ENCODE measurements at places on chromosomes 5 and 9.

DNA sequence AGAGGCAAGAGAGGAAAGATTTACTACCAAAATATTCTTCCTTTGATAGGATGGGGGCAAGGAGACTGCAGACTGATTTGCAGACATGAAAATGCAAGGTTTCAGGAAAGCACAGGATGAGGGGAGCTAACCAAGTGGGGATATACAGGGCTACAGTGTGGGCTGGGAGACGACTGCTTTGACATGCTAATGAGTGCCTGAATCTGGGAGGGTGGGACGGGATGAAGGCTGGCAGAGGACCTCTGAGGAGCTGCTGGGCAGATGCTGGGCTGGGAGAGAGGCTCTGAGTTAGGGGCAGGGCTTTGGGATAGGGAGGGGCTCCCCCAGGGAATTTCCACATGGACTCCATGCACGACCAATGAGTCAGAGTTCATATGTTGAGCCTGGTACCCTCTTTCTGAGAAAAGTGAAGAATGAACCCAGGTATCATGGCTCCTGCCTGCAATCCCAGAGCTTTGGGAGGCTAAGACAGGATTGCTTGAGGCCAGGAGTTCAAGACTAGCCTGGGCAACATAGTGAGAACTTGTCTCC is 4.9 kb upstream of the CPLX2 start:
- DNase-seq, result no peak

GRCh38 chr9:103803245-103803644 is 290.9 kb upstream of the SMC2 start:
- DNase-seq, result no peak

- no peak for DNase-seq
These were observed 185.0 kb downstream of the CSNK1G3 start for GRCh38 chr5:123696921-123697341.

DNA sequence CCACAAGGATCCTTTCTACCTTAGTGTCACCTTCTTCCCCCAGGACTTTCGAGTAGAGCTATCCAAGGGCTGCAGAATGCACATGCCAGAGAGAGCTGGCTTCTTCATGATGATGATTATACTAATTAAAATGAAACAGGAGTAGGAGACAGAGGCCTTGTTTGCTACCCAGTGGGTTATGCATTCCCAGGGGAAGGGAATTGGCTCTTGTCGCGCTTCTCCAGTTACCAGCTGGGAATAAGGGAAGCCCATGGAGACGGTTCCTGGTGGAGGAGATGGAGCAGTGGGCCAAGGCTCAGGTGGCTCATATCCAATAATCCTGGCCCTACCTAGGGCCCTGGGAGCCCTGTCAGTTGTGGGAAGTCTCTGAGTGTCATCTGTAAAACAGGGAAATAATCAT is 65.1 kb downstream of the WWC1 start:
- no peak for DNase-seq

GRCh38 chr9:22002038-22002437 is 7.1 kb downstream of the CDKN2B start:
- DNase-seq, result no peak

DNA sequence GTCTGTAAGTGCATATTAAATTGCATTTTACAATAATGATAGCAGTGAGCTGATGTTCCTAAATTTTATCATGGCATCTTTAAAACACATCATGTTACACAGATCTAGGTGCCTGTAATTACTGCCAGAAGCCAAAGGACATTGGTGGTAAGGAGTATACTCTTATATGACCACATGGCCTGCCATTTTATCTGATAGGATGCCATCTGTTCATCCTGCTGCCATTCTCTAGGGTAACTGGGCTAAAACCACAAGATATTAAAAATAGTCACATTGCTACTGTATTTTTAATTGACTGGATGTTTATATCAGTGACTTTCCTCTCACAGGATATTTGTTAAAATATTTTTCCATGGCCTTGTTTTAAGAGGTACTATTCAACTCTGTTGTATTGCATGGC is 53.1 kb downstream of the HCN1 start:
- no peak for DNase-seq

DNA sequence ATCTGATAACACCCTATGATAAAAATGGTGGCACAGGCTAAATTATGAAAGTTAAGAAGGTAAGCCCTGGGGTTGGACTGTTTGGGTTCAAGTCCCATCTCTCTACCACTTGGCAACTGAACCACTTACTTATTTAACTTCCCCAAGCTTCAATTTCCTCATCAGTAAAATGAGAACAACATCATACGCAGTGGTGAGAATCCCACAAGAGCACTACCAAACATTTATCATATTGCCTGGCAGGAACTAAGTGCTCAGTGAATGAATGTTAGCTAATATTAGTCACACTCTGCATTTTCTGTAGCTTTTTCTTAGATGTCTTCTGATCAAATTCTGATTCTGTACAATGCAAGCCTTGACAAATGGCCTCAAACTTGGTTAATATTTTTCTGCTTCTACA is 306.7 kb downstream of the EBF1 start:
- no peak for DNase-seq

- DNase-seq, result no peak
These were observed 217.9 kb downstream of the HSPA4 start for GRCh38 chr5:133269691-133270090.

- no peak for DNase-seq
These were observed 81.9 kb downstream of the PTPN3 start for GRCh38 chr9:109416135-109416706.

All from CD4-positive, alpha-beta memory T cell (primary cell).